ENCODE measurements at places on chromosomes 4 and X.

GRCh38 chr4:54016504-54016903 is 47.9 kb downstream of the CHIC2 start:
- DNase-seq = no peak

GRCh38 chr4:95515589-95515988 is 33.2 kb downstream of the UNC5C start:
- no peak for DNase-seq

- DNase-seq = no peak
Observed at GRCh38 chr4:124535003-124535402, 177.5 kb downstream of the ANKRD50 start.

DNA sequence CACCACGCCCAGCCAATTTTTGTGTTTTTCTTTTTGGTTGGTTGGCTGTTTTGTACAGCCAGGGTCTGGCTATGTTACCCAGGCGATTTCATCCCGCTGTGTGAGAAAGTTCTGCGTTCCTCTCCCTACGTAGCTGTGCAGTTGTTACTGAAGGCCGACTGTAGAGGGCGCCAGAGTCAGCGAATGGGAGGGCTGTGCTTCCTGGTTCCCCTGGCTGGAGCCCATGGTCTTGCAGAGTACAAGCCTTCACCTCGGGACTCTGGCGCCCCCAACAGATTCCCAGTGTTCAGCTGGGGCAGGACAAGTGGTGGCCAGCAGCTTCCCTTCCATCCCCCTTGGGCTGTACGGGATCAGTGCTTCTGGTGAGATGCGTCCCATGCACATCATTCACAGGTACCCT is 5.6 kb upstream of the CT45A1 start:
- peak; percentile 2 for DNase-seq

GRCh38 chr4:166277401-166277800 is 404.4 kb downstream of the TLL1 start:
- DNase-seq = no peak

DNA sequence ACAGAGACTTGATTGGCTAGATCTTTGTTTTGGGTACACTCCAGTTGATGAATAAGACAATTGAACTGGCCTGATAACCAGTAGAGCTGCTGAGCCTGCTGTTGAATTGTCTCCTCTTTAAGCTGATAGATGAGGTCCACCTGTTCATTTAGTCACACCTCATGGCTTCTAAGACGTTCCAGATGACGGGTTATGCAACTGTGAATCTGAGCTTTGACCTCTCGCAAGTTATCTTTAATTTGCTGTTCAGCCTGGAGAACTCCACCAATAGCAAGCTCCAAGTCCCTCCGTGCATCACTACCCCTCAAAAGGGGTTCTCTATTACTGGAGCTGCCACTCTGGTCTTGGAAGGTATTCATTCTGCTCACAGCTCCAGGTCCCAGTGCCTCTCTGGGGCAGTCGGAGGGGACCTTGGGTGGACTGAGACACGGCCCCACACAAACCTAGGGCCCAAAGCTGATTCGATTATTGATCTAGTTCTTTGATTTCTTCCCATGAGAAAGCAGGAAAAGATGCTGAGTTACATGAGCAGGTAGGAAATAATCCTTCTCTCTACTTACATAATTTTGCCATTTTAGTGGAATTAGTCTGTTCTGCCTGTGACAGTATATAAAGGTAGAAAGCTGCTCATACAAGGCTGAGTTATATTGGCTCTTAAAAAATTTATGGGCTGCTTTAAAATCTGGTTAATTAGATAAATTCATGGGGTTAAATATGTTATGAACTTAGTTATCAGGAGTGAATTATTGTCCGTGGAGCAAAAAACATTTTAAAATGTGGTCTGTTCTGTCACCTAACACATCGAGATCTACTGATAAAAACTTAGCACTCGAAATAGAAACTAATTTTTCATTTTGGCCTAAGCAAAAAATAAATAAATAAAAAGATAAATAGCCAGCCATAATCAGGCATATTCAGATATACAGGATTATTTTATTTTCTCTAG is 6.8 kb downstream of the MMAA start:
- no peak for DNase-seq

DNA sequence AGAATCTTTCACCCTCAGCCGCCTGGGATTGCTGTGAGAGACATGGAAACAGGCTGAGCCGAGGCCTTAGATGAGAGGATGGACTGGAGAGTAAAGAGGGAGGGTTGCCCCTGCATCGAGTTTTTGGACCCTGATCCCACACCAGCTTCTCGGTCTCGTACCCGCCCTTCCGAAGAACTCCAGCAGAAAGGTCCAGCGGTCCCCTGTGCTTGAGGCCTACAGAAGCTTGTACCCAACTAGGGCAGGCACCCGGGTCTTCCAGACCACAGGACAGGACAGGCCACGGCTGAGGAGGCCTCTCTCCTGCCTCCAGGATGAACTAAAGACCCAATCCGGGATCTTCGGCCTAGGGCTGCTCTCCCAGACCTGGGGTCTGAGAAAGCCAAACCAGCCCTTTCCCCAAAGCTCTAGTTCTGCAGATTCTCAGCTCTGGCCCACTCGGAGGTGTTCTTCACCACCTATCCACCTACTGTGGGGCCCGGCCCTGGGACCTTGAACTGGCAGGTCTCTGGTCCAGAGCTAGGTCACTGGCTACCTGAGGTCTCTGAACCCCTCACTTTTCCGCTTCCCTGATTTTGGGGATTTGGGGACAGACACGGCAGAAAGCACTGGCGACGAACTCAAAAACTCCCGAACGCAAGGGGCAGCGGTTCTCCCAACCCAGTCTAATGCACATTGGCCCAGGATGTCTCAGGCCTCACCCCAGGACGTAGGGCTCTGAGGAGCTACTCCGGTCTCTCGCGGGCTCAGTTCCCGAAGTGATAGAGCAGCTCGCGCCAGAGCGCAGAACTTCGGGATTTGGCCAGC is 1.1 kb downstream of the NKX3-2 start:
- no peak for DNase-seq

DNA sequence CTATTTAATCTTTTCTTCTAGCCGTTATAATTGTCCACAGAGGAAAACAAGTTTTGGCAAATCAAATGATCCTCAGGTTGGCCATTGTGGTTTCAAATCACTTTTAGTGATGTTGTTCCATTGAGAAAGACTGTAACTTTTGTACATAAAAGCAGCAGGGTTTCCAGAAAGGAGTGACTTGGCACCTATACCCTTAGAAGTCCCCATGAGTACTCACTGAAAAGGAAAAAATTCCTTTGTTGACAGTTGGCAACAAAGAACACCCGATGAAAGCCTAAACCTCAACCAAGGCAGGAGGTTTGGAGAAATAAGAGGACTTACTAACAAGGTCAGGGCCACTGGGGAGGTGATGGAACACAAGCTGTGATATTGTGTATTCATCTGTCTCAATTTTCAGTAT is 474.4 kb downstream of the RAPGEF2 start:
- DNase-seq = peak; percentile 4

DNA sequence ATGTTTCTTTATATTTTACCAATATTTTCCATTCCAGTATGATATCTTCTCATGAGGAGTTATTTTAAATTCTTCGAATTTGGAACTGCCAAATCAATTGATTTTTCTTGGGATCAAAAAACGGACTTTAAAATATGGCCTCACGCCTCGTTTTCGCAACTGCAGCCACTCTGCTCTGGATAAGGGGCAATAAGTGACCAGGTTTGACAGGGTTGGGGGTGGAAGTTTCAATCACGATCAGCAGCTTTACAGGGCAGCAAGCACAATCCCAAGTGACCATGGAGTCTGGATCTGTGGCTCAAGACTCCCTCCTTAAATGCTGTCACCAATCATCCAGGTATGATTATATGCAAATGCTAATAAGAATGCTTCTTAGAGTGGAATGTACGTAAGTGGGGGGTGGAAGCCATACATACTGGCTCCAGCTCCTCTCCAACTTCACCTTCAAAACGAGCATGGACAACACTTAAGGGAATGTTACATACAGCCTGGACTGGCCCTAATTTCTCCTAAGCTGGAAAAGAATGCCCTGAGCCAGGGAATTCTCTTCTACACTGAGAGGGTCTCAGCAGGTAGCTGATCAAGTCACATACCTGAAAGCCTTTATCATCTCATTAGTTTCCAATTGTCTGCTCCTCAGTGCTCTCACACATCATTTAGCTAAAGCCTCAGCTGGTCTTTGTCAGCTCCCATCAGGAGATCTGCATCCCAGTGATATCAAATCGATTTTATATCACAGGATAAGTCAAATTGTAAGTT is 176.9 kb upstream of the DCAF8L1 start:
- DNase-seq = no peak

DNA sequence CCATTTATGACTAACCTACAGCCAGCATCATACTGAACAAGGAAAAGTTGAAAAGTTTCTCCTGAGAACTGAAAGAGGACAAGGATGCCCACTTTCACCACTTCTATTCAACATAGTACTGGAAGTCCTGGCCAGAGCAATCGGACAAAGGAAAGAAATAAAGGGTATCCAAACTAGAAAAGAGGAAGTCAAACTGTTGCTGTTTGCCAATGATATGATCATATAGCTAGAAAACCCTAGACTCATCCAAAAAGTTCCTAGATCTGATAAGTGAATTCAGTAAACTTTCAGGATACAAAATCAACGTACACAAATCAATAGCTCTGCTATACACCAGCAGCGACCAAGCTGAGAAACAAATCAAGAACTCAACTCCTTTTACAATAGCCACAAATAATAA is 64.5 kb downstream of the CENPC start:
- no peak for DNase-seq

DNA sequence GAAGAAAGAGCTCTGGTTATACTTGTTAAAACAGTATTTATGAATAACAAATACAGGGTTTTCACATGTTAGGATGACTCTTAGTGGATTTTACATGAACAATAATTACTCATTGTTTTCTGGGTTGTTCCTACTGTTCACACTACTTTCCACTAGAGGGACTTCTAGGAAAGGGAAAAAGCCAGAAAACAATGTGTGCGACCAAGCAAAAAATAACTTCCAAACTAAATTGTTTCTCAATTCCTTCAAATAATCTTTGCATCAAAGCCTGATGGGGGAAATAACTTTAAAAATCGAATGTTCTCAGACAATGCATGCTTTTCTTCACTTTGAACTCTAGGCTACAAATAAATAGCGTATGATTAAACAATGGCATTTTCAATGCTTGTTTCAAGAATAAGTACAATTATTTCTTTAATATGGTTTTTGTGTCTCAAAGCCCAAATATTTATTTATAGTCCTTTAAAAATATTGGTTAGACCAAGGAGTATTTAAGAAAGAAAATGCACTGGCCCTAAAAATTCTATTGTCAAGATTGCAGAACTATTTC is 72.1 kb upstream of the ETNPPL start:
- peak; percentile 36 for DNase-seq

GRCh38 chr4:105248613-105249012 is 101.9 kb downstream of the TET2 start:
- no peak for DNase-seq

GRCh38 chrX:117982694-117983392 is 133.8 kb downstream of the KLHL13 start:
- DNase-seq = no peak

DNA sequence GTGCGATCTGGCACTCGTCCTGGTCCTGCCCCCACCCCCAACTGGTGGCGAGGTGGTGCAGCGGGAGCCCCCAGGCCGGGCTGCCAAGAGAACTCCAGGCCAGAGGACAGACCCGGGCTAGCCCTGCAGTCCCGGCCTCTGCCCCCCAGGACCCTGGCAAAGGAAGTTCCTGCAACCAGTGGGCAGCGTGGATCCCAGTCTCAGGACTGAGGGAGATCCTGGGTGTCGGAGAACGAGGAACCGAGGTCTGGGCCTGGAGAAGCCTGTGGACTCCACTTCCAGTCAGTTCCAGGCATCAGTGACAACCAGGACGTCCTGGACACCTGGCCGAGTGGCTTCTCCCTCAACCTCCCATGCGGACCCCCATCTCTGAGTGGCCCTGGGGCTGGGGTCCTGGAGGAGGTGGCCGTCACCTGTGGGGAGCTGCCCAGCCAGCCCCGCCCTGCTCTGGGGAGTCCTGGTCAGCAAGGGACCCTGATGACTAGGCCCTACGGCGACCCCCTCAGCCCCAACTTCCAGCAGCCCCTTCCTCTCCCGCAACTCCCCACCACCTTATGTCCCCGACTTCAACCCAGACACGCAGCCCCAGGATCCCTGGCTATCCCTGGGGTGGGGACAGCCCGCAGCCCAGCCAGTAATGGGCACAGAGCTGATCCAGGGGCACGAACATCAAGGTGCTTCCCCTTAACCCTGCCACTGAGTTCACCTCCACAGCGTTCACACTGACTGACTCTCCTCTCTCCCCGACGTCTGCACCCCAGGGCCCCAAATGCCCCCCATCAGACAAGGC is 53.7 kb upstream of the NKX1-1 start:
- no peak for DNase-seq

GRCh38 chr4:78313754-78314120 is 237.8 kb upstream of the ANXA3 start:
- no peak for DNase-seq

GRCh38 chrX:132501606-132502005 is 12.8 kb upstream of the MBNL3 start:
- DNase-seq = no peak

- DNase-seq = no peak
Observed at GRCh38 chr4:8582941-8583654, 2.9 kb downstream of the GPR78 start.

DNA sequence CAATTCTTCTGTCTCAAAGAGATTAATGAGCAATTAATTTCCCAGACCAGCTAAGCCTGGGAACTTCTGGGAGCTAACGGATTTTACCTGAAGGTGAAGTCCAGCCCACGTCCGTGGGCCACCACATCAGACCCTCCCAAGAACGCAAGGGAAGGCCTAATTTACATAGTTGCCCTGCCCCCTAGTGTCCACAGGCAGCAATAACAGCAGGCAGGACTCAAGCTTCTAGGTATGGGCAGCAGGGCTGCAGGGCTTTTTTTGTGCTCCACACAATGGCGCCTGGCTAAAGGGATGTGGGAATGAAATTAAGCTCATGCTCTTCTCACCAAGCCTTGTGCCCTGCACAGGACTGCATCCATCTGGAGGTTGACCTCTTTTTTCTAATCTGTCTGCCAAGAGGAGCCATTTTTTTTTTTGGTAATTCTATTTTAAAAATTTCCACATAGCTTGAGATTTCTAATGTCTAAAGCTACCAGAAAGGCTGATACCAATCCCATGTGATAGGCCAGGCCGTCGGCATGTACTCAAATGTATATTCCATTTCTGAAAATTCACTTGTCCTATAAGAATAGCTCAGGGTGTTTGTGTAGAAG is 111.9 kb upstream of the TMEM164 start:
- DNase-seq = peak; percentile 52

GRCh38 chrX:118508635-118509034 is 13.0 kb downstream of the DOCK11 start:
- DNase-seq = no peak

GRCh38 chrX:4710618-4711433 is 997.4 kb upstream of the PRKX start:
- DNase-seq = no peak

Measured in SW480 (cell line).